GM12892 (cell line): ENCODE measurements at places on chromosomes 1 and 21.

- no peak for DNase-seq
These were observed 10.2 kb downstream of the MAP7D1 start for GRCh38 chr1:36166136-36166535.

- no peak for DNase-seq
These were observed at the start of gene PLEKHN1 for GRCh38 chr1:966135-966703. TSS of gene PLEKHN1 (plus strand) at chr1:966482. CDS start at chr1:966532, 50 bp downstream.

DNA sequence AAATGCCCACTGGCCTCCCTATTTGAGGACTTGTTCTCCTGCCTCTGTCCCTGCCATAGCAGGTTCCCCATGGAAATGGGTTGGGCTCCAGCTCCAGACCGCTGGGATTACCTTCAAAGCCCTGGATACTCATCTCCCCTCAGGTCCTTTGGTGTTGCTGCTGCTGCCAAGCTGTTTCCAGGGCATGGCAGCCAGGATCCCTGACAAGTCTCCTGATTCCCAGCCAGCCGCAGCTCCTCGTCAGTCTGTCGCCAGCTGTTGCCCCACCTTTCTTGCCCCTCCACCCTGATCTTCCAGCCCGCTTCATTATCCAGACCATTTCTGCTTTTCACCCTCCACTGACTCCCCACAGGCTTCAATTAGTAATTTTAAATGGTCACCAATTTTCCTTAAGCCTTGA, 68.3 kb upstream of the KCND3 start:
- DNase-seq, result no peak

DNA sequence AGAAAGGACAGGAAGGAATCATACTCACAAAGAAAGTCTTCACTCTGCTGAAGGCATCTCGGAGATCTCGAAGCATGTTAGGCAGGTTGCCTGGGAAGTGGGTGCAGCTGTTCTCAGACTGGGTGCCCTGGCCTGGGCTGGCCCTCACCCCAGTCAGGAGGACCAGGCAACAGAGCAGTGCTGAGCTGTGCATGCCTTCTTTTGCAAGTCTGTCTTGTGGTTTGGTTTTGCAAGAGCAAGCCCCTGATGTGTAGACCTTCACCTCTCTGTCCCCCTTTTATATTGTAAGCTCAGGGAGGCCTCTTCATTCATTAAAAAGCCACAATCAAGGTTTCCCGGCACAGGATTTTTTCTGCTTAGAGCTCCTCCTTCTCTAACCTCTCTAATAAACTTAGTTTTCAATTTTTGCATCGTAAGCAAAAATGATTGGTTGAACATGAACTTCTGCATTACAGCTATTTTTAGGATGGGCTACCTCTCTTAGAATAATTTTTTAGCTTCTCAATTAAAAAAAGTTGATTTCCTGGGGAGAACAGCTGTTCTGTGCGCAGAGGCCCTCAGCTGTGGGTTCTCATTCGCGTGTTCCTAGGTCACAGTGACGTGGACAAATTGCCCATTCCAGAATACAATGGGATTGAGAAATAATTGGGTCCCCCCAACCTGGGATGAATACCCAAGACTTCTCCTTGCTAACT, at the start of gene IL10:
Gene IL10 (minus strand): TSS at position 252 of the 695 bp plus-strand sequence. CDS start 59 bp downstream, at position 193.
- no peak for DNase-seq

DNA sequence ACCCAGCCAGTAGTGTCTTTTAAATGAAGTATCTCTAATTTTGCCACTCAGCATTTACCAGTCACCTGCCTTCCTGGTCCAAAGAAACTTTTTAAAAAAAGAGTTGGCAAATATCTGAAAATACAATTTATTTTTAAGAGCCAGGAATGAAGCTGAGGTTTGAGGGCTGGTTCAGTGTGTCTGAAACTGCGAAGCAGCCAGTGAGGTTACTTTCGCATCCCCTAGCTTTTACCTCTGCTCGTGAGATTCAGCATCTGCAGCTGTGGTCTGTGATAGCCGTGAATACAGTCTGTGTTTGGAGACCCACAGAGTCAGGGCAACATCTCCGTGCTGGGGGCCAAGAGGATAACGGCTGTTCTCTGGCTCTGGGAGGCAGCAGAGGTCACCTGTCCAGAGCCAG, 21.3 kb upstream of the KCNAB2 start:
- no peak for DNase-seq

- no peak for DNase-seq
These were observed 57.6 kb downstream of the PLPPR5 start for GRCh38 chr1:98947071-98947470.

GRCh38 chr1:223136086-223136485, 7.0 kb downstream of the TLR5 start:
- DNase-seq, result no peak

- no peak for DNase-seq
These were observed 185.0 kb downstream of the TGFBR3 start for GRCh38 chr1:91700771-91701471.

DNA sequence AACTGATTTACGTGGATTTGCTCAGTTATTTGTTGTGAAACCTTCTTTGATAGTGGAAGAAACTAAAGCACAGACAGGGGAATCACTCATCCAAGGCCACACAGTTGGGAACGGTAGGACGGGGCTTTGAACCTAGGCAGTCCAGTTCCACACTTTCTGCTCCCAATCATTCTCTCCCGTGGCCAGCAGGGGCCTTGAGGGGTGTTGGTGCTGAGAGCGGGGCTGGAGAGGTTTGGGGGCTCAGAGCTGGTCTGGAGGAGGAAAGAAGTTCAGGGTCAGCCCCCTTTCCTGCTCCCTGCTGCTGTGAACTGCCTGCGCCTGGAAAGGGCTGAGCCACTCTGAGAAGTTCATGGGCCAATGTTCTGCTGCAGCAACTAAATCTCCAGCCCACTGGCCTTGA, 31.4 kb upstream of the ACTL8 start:
- no peak for DNase-seq

DNA sequence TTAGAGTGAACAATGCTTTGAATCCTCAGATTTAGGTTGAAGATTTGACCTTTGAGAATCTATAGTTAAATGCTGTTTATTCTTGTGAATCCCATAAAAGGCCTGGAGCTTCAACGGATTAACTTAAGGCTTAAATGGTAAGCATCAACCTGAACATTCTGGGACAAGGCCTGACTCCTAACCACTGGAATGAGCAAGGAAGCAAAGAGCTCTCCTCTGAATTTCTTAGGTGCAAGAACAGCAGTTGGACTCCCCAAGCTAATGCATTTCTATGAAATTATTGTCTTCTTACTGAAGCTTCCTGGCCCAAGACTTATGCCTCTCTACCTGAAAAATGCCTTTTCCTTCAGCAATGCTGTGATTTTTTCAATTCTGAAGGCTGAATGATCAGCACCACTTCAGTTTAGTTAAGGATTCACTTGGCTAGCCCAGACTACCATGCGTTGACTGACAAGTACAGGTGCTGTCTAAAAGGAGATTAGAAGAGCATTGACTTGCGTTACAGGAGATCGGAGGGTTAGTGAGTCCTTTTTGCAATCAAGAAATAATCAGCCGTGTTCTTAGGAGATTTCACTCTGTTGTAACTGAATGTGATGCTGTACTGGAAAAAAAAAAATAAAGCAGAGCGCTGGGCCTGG, 178.5 kb downstream of the ZC3H11B start:
- DNase-seq, result no peak

GRCh38 chr1:206651958-206652890, 16.9 kb downstream of the DYRK3 start:
- DNase-seq, result no peak

- DNase-seq, result peak; percentile 46
These were observed 4.0 kb downstream of the SHISAL2A start for GRCh38 chr1:52636721-52637695.
